NCI-H1930 (cell line): ENCODE measurements at places on chromosomes 11 and 22.
A peak's percentile ranks its signal among the peaks of the same experiment; 100 is the strongest.

DNA sequence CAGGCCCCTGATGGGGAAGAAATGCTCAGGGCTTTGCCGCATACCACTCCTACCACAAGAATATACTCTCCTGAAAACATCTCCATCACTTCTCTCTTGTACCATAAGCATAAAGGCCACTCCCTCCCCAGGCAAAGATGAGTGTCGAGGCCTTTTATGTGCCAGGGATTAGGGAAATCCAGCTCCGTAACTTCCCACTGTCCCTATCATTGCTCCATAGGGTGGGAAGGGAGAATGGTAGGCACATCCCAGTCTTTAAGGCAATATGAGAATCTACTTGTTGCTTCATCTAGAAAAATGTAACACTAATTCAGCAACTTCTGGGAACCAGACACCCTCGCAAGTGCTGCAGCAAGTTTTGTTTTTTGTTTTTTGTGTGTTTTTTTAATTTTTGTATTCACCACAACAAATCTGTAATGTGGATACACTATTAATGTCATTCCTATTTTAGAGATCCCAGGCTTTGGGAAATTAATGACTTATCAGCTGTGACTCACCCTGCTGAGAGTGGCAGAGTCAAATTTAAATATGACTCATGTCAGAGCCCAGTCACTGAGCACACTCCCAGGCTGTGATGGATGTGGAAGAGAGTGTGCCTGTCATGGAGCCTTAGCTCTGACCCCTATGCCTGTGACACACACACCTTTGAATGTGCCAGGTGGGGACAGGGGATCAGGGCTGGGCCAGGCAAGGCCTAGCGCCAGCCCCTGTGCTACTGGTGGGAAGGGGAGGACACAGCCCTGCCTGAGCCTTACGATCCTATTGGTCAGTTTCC, 23.4 kb downstream of the PANX1 start:
- no peak for DNase-seq

GRCh38 chr11:17383461-17383860, 5.0 kb downstream of the KCNJ11 start:
- no peak for DNase-seq

- peak; percentile 29 for DNase-seq
These were observed 6.4 kb downstream of the CDCA5 start for GRCh38 chr11:65077451-65077850.

- no peak for DNase-seq
These were observed 3.8 kb downstream of the TMPRSS13 start for GRCh38 chr11:117925198-117925925.

DNA sequence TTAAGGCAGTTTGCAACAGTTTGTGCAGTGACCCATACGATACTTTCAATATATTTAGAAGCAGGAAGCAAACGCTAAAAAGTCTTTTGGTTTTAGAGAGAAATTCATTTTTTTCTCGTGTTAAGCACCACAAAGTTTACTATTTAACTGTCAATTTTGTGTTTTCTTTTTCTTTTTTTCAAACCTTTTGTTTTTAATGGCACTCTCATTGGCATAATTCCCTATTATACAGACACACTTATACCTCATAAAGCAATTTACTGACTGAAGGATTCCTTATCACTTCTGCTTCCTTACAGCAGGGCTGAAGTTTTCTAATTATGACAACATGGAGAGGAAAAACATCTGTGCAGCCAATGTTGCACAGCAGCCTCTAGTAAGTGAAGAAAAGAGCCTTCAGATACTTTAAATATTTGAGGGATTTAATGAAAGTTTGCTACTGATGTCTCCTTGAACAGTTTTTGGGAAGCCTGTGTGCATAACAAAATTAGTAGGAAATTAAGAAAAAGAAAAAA, 2191.2 kb downstream of the LRRC4C start:
- DNase-seq: no peak

GRCh38 chr11:2460540-2461252, 15.9 kb downstream of the KCNQ1 start:
- DNase-seq: no peak

DNA sequence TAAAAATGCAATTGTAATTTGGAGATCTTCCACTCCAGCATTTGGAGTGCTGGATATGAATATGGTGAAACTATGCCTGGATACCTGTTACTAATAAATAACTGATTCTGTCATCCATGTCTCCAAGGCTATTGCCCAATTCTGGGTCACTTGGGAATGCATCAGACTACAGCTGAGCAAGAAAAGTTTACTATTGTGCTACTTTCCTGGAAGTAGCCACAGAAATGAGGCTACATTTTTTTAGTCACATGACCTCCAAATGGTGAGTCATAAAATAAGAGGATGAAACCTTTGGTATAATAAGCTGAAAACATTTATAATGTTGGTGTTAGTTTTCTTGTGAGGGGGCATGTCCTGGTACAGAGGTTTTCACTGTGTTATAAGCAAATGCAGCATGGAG, 44.4 kb downstream of the DCDC1 start:
- DNase-seq: no peak

- DNase-seq: no peak
These were observed 54.5 kb downstream of the PACS1 start for GRCh38 chr11:66124564-66124963.

- DNase-seq: no peak
These were observed 204.4 kb upstream of the ANO5 start for GRCh38 chr11:21988477-21988876.

DNA sequence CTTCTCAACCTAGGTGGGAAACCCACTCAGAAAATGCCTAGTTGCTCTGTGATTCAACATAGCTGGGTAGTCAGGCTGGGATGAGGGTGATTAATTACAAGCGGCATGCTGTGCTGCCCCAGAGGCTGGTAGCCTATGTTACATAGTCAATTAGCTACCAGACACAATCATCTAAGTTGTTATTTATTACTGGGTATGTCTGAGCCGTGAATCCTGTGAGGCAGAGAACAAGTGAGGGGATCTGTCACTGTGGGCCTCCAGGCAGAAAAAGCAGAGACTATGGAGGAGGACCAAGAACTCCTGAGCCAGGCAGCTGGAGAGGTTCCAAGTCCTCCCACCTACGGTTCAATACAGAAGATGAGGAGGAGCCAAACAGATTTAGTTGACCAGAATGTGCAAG, 186.6 kb upstream of the BDNF start:
- no peak for DNase-seq

DNA sequence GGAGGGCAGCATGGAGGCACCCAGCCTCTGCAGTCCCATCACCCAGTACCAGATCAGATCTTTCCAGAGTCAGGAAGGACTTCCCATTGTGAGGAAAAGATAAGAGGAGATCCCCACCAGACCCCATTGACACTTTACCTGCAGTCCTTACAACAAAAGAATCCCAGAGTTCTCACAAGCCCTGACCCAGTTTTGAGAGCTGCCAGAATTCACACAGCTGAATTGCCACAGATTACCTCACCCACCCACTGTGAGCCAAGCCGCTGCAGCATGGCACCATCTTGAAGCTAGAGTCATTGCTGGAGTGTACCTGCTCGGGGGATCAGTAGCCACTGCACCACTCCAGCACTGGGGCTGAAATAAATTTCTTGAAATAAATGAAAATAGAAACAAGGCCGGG, 91.8 kb upstream of the UBASH3B start:
- DNase-seq: no peak

GRCh38 chr22:41780746-41781505, 19.6 kb upstream of the CCDC134 start:
- no peak for DNase-seq

GRCh38 chr11:107840129-107840484, 18.5 kb downstream of the SLC35F2 start:
- DNase-seq: no peak

GRCh38 chr22:37659897-37660708, 1.6 kb downstream of the PDXP start:
- DNase-seq: no peak

GRCh38 chr22:44431256-44431655, 66.8 kb downstream of the RTL6 start:
- DNase-seq: no peak

- DNase-seq: no peak
These were observed 16.4 kb upstream of the ASCC2 start for GRCh38 chr22:29854432-29854831.

- DNase-seq: no peak
These were observed 76.0 kb downstream of the UBASH3B start for GRCh38 chr11:122731500-122731913.
